ENCODE measurements at places on chromosomes 3 and 15.

DNA sequence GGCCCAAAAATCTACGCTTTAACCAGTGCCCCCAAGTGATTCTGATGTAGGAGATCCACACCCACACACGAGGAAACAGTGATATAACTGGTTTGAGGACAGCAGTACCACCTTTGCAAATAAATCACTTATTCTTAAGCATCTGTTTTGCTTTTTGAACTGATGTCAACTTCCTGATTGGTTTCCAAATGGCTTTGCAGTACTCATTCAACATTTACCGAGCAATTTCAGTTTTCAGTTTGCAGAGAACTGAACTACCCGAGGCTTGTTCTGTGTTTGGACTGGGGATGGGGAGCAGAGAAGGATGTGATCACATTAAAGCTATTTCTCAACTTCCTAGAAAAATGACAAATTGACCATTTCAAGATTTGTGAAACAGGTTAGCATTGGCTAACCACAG, 1.1 kb upstream of the GYG1 start:
- DNase-seq: no peak

- no peak for DNase-seq
These were observed 567.0 kb upstream of the MCTP2 start for GRCh38 chr15:93664213-93664956.

DNA sequence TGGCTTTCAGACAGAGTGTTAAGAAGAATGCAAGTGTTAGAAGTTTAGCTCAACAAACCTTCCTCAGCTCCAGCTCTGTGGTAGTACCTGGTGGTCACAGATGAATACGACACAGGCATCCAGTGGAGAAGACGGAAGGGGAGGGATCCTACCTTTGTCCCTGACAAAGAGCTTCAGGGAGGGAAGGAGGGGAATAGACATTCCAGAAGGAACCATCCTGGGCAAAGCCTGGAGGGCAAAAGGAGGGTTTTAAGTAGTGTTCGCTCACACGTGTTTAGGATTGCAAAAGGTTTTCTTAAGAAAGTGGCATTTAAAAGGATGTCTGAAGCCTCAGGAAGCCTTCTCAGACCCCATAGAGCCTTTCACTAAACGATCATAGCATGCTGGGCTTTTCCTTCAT, 2.8 kb downstream of the CHCHD4 start:
- no peak for DNase-seq

- no peak for DNase-seq
These were observed 5.4 kb downstream of the ACOX2 start for GRCh38 chr3:58531555-58531954.

DNA sequence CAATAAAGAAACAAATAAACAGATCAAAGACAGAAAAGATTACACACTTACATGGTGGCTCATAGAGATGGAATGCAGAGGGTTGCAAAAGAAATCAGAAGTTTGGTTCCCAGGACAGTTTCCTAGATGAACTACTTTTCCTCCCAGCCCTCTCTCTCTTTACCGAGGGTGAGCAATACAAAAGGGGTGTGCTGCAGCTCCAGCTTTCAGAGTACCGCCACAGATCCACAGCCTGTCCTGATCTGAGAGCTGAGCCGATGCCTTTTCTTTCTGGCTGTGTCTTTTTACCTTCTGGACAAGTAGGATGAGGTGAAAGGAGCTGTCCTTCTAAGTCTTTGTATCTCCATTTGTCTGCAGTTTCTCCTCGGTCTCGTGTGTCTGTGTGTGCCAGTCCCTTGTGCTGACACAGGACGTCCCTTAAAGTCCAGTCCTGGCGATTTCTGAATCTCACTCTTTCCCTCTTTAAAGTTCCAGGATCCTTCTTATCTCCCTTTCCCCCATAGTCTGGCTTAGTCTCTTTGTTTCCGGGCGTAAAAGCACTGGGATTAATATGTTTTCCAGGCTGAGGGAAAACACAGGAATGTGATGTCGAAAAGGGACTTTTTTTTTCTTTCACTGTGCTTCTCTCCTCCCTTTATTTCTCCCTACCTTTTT, 540 bp downstream of the CCDC80 start:
- DNase-seq: no peak

DNA sequence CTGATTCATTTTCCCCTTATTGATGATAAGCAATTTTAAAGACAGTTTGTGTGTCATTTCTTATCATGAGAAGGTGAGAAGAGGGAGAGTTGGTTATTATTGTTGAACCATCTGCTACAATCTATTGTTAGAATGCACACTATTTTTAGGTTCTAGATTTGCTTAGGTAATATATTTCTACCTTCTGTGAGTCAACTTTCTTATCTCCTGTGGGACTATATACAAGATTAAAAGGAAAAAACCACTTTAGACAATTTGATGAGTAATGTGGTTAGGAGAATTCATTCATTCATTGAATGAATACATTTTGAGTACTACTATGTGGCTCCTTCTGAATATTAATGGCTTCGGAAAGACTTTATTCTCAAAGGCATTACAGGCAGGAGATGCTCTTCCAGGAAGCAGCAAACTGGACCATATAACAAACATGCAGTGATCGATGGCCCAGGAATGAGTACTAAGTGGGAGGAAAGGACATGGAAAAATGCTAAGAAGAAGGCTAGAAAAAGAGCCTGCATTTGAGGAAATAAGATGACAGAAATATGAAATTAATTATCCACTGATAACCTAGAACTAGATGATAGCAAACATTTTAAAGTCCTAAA, 22.4 kb downstream of the SPTSSB start:
- no peak for DNase-seq

GRCh38 chr15:25947323-25948314, 84.5 kb upstream of the ATP10A start:
- DNase-seq: no peak

- DNase-seq: no peak
These were observed 62.7 kb upstream of the NR2C2 start for GRCh38 chr3:14884665-14885064.
